AG10803 (cell line): ENCODE measurements at places on chromosomes 16 and 17.

- DNase-seq, result no peak
Observed at GRCh38 chr16:79437764-79438751, 162.5 kb downstream of the MAF start.

DNA sequence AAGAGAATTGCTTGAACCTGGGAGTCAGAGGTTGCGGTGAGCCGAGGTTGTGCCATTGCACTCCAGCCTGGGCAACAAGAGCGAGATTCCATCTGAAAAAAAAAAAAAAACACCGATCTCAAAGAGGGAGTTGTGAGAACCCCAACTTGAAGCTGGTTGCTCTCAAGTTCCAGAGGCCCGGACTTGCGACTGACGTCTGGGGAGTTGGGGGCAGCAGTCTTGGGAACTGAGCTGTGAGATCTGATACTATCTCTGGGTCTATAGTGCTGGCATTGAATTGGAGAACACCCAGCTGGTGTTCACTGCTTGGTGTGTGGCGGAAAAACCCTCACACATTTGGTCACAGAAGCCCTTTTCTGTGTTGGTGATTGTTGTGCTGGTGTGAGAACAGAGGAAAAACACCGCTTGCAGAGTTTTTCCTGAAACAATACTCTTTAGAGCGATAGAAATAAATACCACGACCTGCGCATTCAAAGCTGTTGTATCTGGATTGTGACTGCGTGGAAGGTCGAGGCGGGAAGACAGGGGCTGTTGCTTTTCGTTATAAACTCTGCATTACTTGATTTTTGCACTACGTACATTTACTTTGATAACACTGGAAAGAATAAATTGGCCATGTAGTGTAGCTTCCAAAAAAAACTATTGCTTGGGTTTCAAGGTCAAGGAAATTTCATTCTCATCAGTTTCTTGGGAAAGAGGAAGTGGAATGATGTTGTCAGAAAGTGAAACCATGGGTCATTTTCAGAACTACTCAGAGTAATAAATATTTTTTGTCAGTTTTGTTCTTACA is 8.8 kb downstream of the SCIMP start:
- DNase-seq, result no peak

DNA sequence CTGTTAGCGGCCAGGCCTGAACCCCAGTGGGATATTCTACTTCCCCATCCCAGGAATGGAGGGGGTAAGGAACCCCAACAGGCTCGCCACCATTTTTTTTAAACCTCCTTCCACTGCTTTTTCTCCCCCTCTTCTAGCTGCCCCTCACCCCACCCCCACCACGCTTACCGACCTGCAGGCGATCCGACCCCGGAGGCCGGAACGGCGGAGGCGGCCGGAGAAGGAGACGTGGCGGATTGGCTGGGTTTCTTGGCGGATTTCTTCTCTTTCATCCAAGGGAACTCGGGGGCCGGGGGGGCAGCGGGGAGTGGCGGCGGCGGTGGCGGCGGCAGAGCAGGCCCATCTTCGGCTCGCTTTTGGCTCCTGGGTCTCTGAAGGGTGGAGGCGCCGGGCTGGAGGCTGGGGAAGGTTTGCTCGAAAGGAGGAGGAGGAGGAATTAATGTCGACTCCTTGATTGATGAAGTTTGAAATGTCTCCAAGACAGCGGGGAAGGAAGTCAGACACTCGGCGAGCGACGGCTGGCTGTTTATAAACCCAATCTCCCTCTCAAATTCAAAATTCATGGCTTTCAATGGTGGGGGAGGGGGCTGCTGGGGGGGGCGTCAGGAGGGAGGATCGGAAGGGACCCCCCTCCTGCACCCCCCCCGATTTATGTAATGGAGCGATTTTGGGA is 424 bp downstream of the HOXB2 start:
- DNase-seq, result peak; percentile 94

GRCh38 chr17:50425682-50426471 is at the start of gene ACSF2:
ACSF2 (plus strand) TSS chr17:50426218; CDS start chr17:50426262, 44 bp downstream.
- peak; percentile 49 for DNase-seq

DNA sequence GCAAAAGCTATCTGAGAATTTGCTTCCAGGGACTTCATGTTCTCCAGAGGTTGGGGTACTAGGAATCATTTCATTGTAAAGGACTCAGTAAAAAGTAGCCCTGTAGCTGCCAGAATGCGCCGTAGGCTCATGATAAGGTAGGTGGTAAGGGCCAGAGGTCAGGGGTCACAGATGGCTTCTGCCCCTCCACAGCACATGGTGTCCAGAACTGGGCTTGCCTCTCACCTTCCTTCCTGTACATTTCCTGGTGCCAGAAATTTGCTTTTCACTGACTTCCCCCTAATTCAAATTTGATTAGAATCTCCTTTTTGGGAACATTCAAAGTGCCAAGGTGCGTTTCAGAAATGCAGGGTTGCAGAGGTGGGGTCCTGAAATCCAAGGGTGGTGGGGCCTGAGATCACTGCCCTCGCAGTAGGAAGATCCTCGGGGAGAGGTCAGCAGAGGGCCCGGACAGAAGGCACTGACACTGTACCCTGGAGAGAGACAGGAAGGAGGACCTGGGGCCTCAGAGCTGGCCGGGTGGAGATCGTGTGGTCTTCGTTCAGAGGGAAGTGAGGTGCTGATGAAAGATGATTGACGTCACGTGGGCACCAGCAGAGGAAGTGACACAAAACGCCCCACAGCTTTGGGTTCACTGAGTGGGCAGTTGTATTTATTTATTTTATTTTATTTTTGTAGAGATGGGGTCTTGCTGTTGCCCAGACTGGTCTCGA is 25.5 kb upstream of the METRNL start:
- no peak for DNase-seq

GRCh38 chr16:29198731-29199521 is 207.6 kb downstream of the NPIPB11 start:
- DNase-seq, result no peak

DNA sequence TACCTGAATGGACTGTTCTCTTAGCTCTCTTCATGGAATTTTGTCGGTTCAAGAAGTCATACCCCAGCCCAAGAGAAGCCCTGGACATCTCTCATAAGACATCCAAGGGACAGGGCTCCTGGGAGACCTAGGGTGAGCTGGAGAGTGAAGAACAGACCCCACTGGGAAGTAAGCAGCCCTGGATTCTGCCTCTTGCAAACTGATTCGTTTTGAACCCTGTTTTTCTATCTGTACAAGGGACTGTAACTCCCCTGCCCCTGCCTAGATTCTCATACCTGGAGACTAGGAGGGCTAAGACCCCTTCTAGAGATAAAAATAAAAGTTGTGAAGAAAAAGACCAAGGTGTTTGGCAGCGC is 449 bp downstream of the CCL3L1 start:
- DNase-seq, result no peak

- DNase-seq, result peak; percentile 44
Observed at GRCh38 chr17:51029568-51030463, 90.9 kb downstream of the SPAG9 start.

- no peak for DNase-seq
Observed at GRCh38 chr16:364595-365491, 5.5 kb downstream of the MRPL28 start.

DNA sequence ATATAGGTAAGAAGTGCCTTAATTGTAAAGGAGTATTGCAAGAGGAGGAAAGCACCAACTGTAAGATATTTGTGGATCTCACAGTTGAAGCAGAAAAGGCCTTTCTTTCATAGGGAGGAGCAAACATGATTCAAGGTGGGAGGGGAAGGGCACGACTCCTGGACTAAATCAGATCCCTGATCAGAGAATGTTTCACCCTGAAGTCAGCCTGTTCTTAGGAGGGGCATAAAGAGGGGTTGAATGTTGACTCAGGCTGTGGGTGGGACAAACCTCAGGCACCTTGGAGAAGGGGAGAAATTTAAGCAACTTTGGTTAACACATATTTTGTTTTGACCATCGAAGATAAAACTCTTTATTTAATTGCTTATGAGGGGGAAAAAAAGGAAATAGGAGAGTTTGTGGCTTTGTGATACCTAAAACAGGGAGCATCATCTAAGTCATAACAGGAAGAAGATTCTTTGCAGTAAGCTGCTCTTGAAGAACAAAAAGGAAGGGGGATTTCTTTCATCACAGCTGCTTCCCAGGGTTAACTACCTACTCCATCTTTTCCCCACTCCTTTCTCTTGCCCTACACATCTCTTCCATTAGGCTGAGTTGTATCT is 158.6 kb upstream of the ZNF267 start:
- no peak for DNase-seq

DNA sequence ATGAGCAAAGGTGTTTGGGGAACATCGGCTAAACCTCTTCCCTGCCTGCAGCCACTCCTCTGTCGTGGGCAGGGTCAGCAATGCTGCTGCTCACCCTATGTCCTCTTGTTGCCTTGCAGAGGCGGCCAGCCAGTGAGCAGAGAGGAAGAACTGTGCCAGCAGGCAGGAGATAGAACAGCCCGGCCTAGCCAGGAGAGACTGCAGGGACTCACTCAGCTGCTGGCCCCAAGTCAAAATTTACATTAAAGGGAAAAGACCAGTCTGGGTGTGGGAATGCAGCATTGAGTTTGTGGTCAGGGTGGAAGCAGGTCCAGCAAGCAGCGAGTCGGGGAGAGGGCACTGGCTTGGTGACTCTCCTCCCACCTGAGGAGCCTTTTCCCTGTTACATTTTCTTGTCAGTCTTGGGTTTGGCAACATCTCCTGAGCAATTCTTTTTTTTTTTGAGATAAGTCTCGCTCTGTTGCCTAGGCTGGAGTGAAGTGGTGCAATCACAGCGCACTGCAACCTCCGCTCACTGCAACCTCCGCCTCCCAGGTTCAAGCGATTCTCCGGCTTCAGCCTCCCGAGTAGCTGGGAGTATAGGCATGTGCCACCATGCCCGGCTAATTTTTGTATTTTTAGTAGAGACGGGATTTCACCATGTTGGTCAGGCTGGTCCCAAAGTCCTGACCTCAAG is 22.7 kb downstream of the LIG3 start:
- no peak for DNase-seq

- DNase-seq, result no peak
Observed at GRCh38 chr16:88673716-88674379, 11.0 kb upstream of the MVD start.

- no peak for DNase-seq
Observed at GRCh38 chr16:17368446-17368845, 102.3 kb downstream of the XYLT1 start.

DNA sequence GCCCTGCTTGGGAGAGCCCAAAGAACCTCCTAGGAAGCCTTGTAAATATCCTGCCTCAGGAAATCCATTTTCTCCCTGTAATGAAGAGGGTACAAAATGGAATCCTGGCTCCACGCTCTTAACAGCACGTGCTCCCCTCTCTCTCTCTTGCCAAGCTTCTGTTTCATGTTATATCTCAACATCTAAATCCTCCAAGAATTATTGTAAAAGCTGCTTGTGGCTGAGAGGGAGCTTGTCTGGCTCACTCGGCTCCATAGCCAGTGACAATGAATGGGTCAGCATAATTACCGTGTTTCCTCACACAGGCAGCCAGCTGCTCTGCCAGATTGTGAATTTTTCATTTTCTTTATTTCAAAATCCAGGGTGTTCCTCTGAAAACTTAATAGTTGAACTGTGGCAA is 317.8 kb downstream of the RBFOX1 start:
- DNase-seq, result no peak
